ENCODE measurements at places on chromosomes 6 and 20.

DNA sequence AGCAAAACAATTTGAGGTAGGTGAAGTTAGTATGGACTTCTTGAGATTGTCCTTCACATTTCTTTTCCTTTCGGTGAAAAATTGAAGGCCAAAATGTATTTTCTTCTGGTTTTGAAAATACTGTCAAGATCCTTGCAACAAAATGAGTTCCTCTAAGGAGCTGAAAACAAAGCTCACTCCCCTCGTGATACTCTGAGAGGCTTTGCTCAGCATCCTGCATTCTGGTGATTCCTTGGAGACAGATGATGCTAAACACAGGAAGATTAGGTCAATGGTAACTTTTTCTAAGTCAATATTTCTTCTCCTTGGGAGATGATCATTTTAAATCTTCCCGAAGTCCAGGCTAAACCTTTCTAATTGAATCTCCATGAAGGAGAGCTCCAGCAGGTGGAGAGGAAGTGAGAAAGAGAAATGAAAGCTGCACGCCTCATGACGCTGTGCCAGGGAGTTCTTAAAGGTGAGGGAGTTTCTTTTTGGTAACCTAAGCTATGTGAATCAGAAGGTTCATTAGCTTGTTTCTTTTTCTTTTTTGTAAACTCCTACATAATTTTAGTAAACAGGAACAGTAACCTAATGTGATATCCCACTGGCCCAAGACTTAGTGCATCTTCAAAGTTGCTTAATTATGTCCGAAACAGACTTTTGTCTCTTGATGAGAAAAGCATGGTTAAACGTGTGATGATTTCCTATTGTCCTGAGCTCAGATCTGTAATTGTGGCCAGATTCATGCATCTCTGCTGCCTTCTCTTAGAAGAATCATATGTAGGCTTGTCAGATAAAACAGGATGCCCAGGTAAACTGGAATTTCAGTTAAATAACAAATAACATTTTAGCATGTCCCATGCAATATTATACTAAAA is 15.0 kb downstream of the ESR1 start:
- DNase-seq, result no peak

DNA sequence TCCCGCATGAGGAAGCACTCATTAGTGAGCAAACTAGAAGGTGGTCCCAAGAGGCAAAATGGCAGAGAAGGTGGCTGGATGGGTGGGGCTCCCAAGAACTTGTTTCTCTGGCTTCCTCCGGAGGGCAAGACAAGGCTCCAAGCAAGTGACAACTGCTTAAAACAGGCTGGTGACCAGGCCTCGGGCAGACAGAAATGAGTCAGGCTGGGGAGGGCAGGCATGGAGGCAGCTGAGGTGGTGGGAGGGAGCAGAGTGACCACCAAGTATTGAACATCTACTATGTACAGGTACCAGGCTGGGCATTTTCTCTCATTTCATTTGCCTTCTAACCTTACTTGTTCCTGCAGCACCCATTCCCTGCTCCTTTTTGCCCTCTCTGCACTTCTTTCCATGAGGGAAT is 33.4 kb downstream of the TNXB start:
- no peak for DNase-seq

GRCh38 chr20:57474205-57474604 is 50.7 kb downstream of the CTCFL start:
- no peak for DNase-seq

DNA sequence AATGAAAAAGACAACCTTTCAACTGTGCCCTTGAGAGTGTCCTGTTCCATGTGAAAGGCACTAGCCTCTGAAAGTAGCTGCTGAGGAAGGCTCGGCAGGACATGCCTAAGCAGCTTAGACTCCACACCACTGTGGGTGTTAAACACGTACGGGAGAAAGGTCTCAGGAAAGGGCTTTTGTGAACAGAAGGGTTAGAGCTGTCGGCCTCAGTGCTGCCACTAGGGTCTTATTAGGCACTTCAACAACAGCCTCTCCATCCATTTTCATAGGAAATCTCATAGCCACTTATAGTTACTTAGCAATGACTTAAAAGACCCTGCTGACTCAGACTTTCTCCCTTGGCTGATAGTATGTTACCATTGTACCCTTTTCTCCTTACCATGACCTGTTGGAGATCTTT is 662.8 kb downstream of the TBC1D32 start:
- no peak for DNase-seq

- no peak for DNase-seq
Measured at GRCh38 chr20:3045042-3045815, 623 bp upstream of the MRPS26 start.

All from hematopoietic multipotent progenitor cell treated with erythropoietin and hydrocortisone succinate and interleukin-3 and kit ligand, for 8 days (in vitro differentiated cells).